ENCODE measurements at places on chromosomes 11 and 22. TPM values are rescaled to one million over a fixed set of nuclear protein-coding genes. Genes with fewer than 3 reads are reported as not detected.

Gene B3GAT1
- 0.39 TPM for total RNA-seq

Gene ANO5
- not detected for total RNA-seq

Gene APOA5
- total RNA-seq = not detected

Gene CD3E
- 630 TPM for total RNA-seq

Gene PLEKHA7
- 10.3 TPM for total RNA-seq

Gene POU2AF1
- 81.0 TPM for total RNA-seq

Gene TRIM49
- not detected for total RNA-seq

Gene VPREB1
- not detected for total RNA-seq

Gene SCUBE1
- total RNA-seq = not detected

Gene JRKL
- 9.6 TPM for total RNA-seq

GRCh38 chr11:75812542-75813040 lies 2.4 kb upstream of the UVRAG start:
- DNase-seq = no peak

DNA sequence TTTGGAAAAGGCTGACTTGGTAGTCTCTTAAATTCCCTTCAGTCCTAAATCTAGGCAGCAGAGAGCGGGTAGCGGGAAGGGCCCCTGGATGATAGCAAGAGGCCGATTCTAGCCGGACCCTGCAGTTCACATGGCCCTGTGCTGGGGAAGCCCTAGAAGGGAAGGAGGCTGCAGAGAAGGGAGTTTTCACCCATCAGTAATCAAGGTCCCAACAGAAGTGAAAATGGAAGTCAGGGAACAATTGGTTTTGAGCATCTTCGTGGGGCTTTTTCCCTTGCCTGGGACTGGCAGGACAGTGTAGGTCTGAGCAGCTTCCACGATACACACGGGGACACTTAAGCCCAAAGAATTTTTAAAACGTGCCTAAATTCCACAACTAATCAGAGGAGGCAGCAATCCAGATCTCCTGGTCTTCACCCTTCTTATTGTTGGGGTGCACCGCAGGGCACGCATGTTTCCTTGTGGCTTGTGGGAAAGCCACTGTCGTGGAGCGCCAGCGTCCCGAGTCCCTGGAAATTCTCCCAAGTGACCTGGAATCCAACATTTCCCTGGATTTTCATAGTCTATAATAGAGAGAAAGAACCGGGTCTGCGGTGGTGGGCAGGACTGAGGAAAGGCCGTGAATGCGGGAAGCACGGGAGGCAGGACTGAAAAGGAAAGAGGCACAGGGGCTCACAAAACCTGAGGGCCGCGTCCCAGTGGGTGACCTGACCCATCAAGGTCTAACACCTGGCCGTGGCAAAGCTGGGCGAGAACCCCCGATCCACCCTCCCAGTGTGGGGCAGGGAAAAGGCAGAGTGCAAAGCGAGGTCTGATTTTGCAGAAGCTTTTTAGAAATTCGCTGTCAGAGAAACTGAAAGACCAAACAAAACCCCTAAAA lies 846 bp upstream of the OAF start:
- DNase-seq = no peak

DNA sequence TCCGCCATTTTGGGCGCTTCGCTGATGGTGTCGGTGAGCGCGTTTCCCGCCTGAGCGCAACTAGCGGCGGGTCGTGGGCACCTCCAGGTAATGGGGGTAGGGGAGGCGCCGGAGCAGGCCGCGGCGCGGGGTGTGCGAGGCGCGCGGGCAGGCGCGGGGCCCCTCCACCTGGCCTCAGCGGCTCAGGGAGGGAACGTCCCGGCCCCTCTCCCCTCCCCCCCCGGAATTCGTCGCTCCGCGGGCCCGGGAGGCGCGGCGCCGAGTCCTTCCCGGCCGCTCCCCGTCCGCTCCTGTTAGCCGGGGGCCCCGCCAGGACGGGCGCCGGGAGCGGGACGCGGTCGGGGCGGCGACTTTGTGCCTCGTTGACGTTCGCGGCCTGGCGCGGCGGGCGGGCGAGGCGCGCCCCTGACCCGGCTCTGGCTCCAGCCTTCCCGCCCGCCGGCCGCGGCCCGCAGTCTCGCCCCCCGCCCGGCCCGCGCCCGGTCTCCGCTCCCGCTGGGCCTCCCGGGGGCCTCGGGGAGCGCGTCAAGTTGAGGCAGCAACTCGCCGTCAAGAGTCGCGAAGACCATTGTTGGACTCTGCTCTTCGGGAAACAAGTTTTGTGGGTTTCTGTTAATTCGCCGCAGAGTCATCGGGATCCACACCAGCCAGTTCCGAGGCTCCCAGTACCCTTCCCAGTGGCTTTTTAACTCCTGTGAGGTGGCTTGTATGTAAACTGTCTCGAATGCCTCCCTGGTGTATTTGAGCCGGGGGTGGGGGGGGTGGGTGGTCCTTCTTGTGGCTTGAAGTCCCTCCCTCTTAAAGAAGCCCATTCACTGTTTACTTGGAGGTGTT lies at the start of gene PPP6R3:
Gene PPP6R3 (plus strand): TSS at position 12 of the 834 bp plus-strand sequence. CDS start 76,913 bp downstream, outside the sequence.
- DNase-seq = no peak

DNA sequence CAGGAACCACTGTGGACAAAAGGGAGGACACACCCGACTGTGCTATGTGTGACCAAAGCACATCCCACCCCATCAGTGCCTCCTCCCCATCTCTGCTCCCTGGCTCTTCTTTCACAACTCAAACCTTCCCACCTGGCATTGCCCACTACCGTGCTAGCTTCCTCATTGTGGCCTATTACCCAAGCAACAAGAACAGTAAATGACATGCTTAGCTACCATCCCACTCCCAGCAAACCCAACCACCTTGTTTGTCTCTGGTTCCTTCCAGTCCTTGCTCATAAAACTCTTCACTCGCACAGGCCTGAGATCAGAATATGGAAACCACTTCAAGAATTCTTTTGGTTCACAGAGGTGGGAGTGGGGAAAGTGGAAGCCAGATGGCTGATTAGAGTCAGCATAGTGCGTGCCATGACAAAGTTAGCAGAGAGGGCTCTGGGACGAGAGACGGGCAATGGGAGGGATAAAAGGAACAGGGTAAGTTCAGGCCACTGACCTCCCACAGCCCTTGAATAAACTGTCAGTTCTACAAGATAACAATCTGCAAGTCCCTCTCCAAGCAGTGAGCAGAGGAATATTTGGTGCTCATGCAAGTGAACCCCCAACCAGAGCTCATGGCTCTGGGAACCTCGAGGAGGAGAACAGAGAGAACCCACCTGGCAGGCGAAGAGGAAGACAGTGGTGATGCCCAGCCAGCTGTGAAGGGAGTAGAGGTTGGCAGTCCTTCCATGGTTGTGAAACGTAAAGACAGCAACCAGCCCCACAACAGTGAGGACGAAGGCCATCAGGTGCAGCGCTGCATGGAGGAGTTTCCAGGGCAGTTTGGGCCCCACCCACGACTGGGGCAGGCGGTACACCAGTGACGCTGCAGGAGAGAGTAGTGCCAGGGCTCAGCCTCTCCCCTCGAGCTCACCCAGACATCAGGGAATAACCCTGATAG lies 8.3 kb downstream of the CYB561A3 start:
- no peak for DNase-seq

DNA sequence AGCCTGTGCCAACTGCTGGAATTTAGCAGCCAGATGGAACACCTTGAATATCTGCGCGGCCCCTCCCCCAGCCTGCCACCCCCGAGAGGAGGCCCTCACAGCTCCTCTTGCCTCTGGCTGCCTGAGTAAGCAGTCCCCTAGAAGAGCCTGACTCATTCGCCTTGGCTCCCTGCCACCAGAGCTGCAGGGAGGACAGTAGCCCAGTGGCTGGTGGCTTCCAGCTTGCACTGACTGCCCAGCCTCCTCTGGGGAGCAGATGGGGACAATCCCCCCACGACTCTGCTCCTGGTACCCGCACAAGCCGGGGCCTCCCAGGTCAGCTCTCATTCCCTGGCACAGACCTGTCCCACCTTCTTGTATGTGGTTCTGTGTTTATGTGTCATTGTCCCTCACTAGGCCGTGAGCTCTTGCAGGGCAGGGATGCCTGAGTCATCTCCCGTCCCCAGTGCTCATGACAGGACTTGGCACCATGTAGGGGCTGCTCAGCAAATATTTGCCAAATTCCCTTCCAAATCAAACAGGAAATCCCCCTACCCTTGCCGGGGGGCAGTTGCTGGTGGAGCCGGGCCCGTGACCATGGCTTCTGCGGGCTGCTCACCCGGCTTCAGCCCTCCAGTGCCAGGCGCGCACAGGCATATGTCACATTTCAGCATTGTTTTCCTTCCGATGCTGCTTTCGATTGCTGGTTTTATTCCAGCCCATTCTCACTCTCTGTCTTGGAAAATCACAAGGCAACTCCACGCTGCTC lies 43.6 kb downstream of the CACNG2 start:
- no peak for DNase-seq

DNA sequence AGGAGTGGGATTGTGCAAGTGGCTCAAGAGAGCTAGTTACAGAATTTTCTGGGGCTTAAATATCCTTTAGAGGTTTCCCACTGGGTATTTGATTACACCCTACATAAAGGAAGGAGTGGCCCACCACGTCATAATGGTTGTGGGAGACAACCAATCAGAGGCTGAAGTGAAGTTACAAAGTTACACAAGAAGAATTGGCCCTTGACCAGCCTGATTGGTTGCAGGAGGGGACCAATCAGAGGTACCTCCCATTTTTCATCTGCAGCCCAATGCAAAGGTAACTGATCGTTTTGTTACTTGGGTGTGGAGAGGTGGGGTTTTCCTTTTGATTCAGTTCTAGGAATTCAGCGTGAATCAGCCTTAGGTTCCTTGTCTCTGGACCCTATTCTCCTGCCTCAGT lies 430.5 kb upstream of the FAT3 start:
- no peak for DNase-seq

GRCh38 chr11:128045094-128045725 lies 542.1 kb downstream of the ETS1 start:
- no peak for DNase-seq

DNA sequence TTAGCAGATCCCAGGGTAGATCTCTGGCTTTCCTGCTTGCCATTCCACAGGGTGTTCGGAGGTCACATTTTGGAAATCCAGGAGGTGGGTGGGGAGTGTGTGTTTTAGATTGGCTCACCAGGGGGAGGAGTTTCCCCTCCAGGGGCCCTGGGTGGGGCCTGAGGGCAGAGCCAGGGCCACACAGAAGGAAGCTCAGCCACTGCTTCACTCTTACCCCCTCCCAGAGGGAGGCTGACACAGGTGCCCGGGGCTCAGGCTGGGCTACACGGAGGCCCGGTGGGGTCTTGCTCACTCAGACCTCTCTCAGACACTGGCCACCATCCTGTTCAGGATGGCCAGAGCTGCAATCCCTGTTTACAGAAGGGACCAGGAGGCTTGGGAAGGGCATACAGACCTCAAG lies 2.5 kb downstream of the WNT7B start:
- DNase-seq = no peak

- DNase-seq = no peak
These were observed 842 bp downstream of the HEPACAM start for GRCh38 chr11:124934862-124935547.

DNA sequence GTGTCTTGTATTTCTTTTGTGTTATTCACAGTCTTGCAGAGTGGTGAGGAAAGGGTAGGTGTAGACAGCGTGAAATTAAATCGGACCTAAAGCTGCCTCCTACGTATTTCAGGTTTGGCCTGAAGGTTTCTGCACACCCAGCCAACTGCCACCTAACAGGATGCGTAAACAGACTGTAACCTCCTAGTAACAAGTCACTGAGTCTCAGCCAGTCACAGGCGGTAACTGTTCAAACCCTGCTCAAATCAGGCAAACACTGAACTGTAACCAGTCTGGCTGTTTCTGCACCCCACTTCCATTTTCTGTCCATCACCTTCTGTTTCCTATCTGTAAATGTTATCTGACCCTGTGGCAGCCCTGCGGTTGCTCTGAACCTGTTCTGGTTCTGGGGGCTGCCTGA lies 87.1 kb downstream of the ADAMTS15 start:
- DNase-seq = no peak

DNA sequence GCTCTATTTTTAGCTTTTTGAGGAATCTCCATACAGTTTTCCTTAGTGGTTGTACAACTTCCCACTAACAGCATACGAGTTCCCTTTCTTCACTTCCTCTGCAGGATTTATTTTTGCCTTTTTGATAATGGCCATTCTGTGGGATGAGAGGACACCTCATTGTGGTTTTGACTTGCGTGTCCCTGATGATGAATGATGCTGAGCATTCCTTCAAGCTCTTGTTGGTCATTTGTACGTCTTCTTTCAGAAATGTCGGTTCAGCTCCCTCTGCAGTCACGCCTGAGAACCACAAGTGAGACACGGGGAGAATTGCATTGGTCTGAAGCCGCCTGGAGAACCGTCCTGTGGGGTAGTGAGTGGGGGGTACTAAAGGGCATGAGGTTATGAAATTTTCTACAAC lies 2.0 kb upstream of the KRTAP5-10 start:
- DNase-seq = no peak

GRCh38 chr22:34877506-34877905 lies 188.5 kb upstream of the ISX start:
- no peak for DNase-seq

DNA sequence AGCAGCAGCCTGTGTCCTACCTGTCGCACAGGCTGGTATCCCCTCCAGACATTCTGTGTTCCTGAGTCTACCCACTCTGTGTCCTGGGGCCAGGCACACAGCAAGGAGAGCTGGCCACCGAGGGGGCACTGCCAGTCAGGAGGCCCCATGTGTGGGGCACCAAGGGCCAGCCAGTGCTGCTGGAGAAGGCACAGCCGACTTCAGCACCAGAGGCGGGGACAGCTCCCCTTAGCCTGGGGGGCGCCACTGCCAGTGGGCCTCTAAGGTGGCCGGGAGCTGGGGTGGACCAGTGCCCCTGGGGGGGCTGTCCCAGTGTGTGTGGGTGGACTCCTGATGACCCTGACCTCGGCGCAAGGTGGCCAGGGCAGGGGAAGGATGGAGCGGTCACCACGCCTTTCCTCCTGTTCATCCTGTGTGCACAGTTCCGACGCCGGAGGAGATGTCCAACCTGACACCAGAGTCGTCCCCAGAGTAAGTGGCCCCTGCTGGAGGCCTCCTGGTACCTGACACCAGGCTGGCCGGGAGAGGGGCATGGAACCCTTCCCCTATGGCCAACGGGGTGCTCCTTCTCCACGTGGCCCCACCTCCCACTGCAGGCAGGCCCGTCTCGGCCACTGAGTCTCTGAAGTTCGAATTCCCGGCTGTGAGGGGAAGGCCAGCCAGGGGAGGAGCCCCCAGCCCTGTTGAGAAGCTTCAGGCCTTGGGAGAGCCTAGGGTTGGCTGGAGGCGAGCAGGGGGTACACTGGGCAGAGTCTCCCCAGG lies 35.4 kb downstream of the MOB2 start:
- DNase-seq = no peak

- no peak for DNase-seq
These were observed 1410.2 kb downstream of the BRD1 start for GRCh38 chr22:48417225-48418070.

Measured in activated T-helper 1 cell treated with anti-CD3 and anti-CD28 coated beads, Interleukin-12 subunit alpha, Interleukin-12 subunit beta, Interleukin-2, Interleukin-4 antibody, amounts not matched to agents 30 ng/mL and 10 ng/mL and 1 ng/mL, durations not matched to agents 14 hours and 24 hours and 36 hours (primary cell).